ENCODE measurements at places on chromosomes 4 and X.

- DNase-seq = no peak
Measured at GRCh38 chr4:105414316-105414715, 59.5 kb downstream of the PPA2 start.

- no peak for DNase-seq
Measured at GRCh38 chrX:130280901-130281300, 12.2 kb upstream of the ZNF280C start.

- no peak for DNase-seq
Measured at GRCh38 chr4:77264826-77265225, 107.8 kb downstream of the CCNG2 start.

- no peak for DNase-seq
Measured at GRCh38 chr4:155248002-155248896, 39.8 kb downstream of the NPY2R start.

DNA sequence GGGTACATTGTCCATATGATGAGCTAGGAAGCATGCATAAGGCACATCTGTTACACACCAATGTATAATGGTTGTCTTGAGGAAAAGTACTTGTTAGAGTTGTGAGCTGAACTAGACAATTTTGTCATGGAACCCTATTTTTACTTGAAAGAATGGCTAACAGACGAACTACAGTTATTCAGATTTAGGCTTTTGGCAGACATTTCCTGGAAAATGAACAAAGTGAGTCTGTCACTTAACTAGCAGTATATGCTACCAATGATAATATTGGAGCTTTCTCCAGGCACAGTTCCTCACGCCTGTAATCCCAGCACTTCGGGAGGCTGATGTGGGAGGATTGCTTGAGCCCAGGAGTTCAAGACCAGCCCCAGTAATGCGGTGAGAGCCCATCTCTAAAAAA lies 61.9 kb upstream of the SLC25A43 start:
- DNase-seq = no peak

DNA sequence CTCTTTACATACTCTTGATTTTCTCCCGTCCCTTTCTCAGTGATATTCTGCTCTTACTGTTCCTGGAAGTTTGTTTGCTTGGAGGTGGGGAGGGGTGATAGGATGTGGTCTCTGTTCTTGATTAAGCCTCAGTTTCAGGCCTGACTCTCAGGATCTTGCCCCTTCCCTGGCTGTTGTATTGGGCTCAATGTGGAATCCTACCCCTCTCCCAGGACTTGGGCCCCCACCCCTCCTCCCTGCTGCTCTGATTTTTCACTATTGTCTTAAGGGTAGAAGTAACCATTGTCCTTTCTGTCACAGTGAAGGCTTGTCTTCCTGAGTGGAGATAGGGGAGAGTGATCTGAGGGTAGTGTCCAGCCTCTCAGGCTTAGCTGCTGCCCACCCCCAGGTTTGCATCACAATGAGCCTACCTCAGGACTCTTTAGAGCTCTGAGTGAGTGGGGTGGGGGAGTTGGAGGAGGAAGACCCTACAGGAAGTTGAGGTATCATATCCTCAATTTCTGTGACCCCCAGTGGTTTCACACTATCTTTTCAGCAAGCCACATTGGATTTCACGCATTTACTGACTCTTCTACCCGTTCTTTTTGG lies 16.5 kb downstream of the CDKL5 start:
- no peak for DNase-seq

- DNase-seq = no peak
Measured at GRCh38 chr4:145019346-145019745, 78.7 kb downstream of the ANAPC10 start.

- no peak for DNase-seq
Measured at GRCh38 chr4:161841759-161842158, 322.0 kb downstream of the FSTL5 start.

DNA sequence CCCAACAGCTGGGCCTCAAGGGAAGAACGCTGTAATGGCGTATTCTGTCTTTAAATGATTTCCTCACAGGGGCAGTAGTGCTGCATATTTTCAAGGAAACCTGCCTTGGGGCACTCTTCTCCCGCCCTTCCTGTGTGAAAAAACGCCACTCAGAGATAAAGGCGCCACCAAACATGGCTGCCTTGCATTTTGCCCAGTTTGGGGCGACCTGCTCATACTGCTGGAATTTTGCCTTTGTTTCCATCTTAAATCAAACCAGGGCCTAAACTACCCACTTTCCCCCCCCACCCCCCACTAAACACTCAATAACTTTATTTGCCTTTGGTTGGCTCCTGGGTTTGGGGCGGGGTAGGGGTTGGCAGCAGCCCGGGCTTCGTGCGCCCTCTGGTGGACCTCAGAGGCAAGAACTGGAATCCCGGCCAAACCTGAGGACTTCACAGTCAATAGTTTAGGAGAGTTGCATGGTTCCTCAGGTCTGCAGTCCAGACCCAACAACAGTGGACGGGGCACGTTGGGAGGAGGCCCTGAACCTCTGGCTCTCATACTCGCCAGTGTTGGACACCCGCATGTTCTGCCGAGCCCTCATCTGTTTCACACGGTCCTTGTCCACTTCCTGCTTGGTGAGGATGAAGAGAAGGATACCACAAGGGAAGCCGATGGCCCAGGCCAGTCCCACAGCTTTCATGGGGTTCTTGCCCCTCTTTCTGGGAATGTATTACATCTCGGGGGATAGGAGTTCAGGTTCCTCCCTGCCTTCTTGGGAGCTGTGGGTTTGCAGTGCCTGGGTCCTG lies 220.1 kb upstream of the STK26 start:
- peak; percentile 48 for DNase-seq

GRCh38 chrX:72396117-72396516 lies 90.4 kb upstream of the CITED1 start:
- DNase-seq = no peak

DNA sequence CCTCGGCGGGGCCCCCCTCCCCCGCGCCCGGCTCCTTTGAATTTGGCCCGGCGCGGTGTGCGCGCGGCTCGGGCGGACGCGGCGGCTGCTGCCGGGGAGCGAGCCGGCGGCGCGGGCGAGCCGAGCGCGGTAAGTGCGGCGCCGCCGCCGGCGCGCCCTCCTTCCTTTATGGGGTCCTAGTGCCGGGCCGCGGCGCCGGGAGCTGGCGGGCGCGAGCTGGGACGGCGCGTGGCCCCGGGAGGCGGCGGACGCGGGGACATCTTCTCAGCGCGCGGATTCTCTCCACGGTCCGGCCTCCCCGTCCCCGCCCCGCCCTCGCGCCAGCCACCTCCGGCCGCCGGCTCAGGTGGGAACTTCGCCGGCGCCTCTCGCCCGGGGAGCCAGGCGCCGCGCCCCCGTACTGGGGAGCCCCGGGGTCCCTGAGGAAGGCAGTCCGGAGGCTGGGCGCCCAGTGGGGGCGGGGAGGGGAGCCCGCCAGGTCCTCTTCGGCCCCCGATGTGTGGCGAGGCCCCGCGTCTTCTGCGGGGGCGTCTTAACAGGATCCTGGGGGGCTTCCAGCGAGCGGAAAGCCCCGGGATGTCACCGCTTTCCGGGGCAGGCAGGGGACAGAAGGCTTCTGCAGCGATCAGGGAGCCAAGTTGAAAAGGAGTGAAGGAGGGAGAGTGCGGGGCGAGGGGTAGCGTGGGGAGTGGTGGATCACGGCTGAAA lies 98.4 kb upstream of the TENM3 start:
- DNase-seq = no peak

- no peak for DNase-seq
Measured at GRCh38 chr4:95693594-95693993, 144.8 kb upstream of the UNC5C start.

DNA sequence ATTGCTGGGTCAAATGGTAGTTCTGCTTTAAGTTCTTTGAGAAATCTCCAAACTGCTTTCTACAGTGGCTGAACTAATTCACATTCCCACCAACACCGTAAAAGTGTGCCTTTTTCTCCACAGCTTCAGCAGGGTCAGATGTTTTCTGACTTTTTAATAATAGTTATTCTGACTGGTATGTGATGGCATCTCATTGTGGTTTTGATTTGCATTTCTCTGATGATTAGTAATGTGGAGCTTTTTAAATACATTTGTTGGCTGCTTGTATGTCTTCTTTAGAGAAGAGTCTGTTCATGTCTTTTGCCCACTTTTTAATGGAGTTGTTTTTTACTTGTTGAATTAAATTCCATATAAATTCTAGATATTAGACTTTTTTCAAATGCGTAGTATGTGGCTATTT lies 257.5 kb upstream of the ANKRD50 start:
- peak; percentile 18 for DNase-seq

GRCh38 chrX:130117166-130117565 lies 6.9 kb upstream of the ELF4 start:
- no peak for DNase-seq

- DNase-seq = no peak
Measured at GRCh38 chrX:129779747-129780146, at the start of gene SASH3. Gene SASH3, plus strand, starts transcription at chrX:129779949. Its CDS starts 149 bp downstream, at chrX:129780098.

- DNase-seq = no peak
Measured at GRCh38 chr4:7821245-7822136, 118.2 kb downstream of the AFAP1 start.

- peak; percentile 38 for DNase-seq
Measured at GRCh38 chrX:15343075-15343476, 7.8 kb upstream of the PIGA start.

- DNase-seq = no peak
Measured at GRCh38 chr4:83054928-83055327, 19.9 kb downstream of the COPS4 start.

All from GM04504 (cell line).